ENCODE measurements at places on chromosomes 6 and 20.

- DNase-seq = no peak
Observed at GRCh38 chr20:61253264-61253639, 1.2 kb downstream of the CDH4 start.

- DNase-seq = peak; percentile 20
Observed at GRCh38 chr20:7272512-7272911, 505.0 kb downstream of the BMP2 start.

DNA sequence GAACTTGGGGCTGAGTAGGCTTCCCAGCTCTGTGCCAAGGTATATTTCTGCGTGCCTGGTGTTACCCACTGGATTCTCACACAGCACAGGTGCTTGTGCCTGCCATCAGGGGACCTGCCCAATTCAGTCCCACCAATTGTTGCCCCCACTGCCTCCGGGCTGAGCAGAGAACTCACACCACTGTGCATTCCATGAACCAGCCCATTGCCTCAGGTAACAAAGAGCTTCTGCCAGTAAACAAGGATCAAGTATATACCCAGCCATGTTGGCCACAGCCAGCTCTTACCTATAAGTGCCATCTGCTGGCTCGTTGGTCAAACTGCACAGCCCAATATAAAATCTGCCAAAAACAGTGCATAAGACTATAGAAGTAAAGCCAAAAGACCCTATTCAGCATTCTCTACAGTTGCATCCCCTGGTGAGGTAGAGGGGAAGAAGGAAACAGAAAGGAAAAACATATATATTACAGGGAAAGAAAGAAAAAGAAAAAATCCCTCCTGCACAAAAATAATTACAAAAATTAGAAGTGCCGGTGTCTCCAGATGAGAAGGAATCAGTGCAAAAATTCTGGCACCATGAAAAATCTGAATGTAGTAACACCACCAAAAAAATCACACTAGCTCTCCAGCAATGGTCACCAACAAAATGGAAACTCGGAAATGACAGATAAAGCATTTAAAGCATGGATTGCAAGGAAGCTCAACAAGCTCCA, 241.4 kb downstream of the IBTK start:
- DNase-seq = peak; percentile 58

- DNase-seq = peak; percentile 51
Observed at GRCh38 chr20:41047975-41048305, 19.3 kb downstream of the TOP1 start.

DNA sequence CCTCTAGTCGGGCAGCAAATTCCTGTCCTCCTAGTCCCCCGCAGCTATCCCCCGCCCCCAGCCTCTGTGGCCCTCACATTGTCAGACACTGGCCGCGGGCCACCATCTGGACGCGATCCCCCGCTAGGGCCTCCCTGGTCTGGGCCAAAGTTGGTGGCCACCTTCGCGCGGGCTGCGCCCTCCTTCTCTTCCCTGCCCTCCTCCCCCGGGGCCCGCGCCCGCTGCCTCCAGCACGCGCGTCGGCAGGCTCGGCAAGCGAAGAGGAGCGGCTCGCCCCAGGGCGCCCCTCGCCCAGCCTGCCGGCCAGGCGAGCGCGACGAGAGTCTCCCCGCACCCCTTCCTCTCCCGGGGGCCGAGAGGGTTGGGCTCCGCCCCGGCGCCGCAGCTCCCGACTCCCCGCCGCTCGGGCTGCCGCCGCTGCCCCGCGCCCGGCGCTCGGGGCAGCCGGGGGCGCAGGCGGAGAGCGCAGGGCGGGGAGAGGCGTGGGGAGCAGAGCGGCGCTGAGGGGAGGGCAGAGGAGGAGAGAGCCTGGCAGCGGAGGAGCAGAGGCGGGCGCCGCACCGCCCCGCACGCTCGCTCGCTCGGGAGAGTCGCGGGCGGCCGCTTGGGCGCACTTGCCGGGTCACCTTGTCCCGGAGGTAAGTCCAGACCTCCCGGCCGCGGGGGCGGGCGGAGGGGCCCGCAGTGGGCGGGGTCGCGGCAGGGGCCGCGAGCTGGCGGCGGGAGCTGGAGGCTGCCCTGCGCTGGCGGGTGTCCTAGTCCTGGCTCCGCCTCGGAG, at the start of gene SYNDIG1:
TSS of gene SYNDIG1 (plus strand) at position 514 of the 778 bp plus-strand sequence. CDS start 73,469 bp downstream, outside the sequence.
- no peak for DNase-seq

GRCh38 chr20:51470907-51471411, 71.6 kb downstream of the NFATC2 start:
- no peak for DNase-seq

DNA sequence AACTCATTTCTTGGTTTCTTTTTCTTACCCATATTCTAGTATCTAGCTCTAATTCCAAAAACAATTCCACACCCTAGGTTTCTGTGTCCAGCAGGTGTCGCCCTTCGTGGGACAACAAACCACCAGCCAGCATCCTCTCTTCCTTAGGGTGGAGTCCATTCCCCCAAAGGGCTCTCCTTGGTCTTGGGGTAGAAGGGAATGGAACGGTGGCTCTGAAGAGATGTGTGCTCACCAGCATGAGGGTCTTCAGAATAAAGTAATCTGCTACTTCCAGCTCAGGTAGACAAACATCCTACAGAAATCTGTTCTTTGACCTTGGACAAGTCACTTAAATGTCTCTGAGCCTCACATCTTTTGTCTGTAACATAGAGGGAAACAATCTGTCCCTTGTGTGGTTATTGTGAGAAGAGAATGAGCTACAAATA, 7.2 kb downstream of the HLA-DMB start:
- peak; percentile 78 for DNase-seq

- DNase-seq = no peak
Observed at GRCh38 chr20:43766385-43766784, 39.6 kb upstream of the GTSF1L start.

GRCh38 chr6:74114428-74114827, 418.4 kb downstream of the CD109 start:
- peak; percentile 31 for DNase-seq

GRCh38 chr20:17172836-17173516, 53.9 kb upstream of the PCSK2 start:
- no peak for DNase-seq

DNA sequence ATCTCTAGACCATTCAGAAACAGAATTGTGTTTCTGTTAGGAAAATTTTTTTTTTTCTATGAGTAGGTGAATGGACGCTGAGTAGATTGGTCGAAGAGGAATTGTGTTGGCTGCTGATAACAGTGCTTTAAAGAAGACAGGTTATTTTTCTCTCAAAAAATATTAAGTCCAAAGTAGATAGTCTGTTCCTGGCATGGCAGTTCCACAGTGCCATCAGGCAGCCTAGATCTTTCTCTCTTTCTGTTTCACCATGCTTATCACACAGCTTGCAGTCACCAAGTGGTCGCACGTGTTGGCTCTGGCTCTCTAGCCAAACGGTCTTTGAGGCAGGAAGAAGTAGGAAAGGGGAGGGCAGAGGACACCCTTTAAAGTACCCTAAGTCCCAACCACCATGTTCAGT, 22.4 kb upstream of the SERINC3 start:
- DNase-seq = no peak

GRCh38 chr20:57663241-57663640, 43.0 kb upstream of the ZBP1 start:
- no peak for DNase-seq

DNA sequence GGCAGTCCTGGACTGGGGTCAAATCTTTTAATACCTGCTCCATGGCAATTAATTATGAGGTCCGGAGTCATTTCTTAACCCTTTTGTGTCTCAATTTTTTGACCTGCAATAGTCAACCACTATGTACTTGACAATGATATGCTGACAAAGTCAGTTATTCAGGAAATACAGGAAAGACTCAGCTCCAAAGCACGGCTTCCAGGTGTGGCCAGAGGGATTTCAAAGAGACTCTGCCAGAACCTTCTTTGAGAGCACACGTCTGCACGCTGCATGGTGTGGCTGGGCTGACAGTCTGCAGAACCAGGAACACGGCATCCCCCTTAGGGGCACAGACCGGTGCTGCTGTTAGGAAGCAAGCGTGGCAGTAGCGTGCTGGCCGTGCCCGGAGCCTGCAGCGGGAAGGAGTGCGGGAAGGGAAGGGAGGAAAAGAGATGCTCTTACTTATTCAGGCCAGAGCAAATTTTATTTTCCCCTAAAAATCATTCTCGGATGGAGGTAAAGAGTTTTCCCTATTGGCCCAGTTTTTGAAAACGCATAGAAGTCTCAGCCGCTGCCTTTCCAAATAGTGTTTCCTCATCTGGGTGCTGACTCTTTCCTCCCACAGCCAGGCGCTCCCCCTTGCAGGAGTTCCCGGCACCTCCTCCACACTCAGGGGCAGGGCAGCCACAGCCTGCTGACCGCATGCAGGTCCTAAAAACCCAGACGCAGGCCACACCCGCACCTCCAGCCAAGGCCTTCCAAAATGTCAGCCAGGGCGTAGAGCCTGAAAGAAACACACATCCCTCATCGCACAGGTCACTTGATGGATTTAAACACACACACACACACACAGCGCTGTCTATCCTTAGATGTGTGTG, 187.4 kb upstream of the SNX9 start:
- DNase-seq = peak; percentile 89

- DNase-seq = no peak
Observed at GRCh38 chr6:146065690-146066089, 36.8 kb downstream of the GRM1 start.

GRCh38 chr6:142521791-142522190, 220.0 kb downstream of the ADGRG6 start:
- no peak for DNase-seq

DNA sequence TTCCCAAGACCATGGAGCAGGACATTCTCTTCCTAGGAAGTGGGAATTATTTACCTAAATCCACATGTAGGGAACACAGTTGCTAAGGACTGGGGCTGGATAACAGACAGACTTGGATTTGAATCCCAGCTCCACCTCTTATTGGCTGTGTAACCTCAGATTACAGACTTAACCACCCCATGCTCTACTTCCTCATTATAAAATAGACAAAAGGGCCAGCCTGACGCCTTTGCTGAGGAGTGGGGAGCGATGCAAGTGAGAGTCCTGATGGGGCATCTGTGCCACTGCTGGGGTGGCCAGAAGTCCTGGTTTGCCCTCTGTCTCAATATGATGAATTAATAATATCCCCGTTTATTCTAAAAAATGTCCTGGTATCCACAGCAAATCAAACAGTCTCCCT, 46.8 kb downstream of the SPATA2 start:
- peak; percentile 65 for DNase-seq

DNA sequence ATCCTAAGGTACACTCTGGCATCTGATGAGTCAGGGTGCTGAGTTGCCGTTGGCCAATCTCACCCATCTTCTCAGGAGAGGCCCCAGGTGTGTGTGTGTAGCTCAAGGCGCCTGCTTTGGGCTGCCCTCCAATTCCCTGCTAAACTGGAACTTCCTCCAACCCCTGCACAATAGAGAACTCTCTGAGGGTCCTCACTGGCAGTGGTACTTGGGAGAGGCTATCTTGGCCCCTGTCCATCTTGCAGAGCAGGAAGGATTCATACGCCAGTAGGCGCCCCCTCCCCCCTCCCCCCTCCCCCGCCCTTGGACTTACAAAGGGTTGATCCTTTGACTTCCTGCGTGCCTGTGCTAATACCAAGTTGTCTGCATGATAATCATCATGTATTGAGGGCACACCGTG, 173.6 kb downstream of the SASH1 start:
- DNase-seq = no peak

DNA sequence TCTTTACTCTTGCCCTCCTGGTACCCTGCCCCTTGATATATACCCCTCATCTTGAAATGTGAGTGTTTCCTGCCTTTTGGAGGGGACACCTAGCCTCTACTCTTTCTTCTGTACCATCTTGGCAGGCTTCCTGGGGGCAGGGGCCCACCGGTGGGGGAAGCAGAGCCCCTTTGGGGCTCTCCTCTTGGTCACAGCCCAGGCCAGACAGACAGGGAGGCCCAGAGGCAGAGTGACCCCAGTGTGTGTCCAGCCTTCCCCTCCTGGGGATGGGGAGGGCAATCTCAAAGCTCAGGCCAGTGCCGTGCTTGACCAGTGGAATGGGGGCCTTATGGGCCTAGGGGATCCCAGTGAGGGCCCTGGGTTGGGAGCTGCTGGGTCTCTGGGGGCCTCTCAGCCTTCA, 3.6 kb downstream of the ADAM33 start:
- DNase-seq = no peak

DNA sequence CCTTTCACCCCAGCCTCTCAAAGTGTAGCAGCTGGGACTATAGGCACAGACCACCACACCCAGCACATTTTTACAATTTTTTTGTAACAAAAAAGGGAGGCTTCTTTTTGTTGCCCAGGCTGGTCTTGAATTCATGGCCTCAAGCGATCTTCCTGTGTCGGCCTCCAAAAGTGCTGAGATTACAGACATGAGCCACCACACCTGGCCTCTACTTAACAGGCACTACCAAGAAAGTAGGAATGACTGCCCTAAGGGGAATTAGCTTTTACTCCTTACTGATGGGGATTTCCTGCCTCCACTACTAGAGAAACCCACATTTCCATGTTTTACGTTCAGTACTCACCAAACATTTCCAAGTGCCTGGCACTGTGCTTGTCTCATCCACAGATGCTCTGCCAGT, 109.6 kb downstream of the CARMIL1 start:
- DNase-seq = no peak

GRCh38 chr6:45724511-45724910, 291.1 kb downstream of the CLIC5 start:
- no peak for DNase-seq

DNA sequence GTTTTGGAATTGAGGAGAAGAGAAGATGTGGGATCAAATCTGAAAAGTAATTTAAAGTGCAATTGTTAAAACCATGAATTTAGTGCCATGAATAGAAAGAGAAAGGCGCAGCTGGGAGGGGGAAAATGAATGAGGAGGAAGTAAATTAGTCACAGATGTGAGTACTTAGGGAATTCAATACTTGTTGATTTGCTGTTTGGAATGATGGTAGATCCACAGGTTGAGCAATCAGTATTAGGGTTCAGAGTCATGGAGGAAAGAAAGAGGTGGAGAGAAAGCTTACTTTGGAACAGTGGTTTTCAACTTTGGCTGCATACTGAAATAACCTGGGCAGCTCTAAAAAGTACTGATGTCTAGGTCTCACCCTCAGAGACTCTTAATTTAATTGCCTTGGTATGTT, 229.7 kb upstream of the ASCC3 start:
- no peak for DNase-seq

GRCh38 chr6:136031982-136032381, 180.5 kb downstream of the PDE7B start:
- peak; percentile 16 for DNase-seq

DNA sequence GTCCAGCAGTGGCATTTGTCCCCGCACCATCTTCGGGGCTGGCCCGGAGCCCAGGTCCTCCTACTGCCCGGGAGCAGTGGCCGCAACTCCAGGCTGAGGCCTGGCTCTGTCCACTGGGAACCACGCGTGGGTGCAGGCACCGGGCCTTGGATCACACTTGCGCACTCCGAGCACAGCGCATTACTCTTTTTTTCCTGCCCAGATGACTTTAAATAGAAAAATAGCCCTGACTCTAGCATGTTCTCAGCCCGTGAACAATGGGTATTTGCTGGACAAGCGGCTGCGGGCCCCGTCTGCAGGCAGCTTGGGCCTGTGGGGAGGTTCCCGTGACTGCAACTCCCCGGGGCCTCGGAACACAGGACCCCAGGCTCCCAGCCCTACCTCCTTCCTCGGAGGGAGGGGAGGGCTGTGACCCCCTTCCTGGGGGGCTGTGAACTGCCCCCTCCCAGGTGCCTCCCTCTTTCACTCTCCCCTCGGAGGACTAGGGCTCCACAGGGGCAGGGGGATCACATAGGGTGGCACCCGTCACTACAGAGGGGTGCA, 162.2 kb downstream of the TBXT start:
- no peak for DNase-seq

Data from NB4 (cell line).